Tibial nerve (tissue), 4 donors: ENCODE measurements at places on chromosomes 7 and 10. TPM values are rescaled to one million over a fixed set of nuclear protein-coding genes. Genes with fewer than 3 reads are reported as not detected.

CROT gene
- 10.9 TPM for total RNA-seq

C10orf105 gene
- 0.30 TPM for total RNA-seq

GRCh38 chr10:19518632-19519031, 297.6 kb upstream of the PLXDC2 start:
- H3K36me3 ChIP-seq, result no peaks in the 10 kb centered on the region
- H3K4me3 ChIP-seq, result no peak overlapping the region
- no peak overlapping the region for H3K27ac ChIP-seq
- DNase-seq, result no peak

DNA sequence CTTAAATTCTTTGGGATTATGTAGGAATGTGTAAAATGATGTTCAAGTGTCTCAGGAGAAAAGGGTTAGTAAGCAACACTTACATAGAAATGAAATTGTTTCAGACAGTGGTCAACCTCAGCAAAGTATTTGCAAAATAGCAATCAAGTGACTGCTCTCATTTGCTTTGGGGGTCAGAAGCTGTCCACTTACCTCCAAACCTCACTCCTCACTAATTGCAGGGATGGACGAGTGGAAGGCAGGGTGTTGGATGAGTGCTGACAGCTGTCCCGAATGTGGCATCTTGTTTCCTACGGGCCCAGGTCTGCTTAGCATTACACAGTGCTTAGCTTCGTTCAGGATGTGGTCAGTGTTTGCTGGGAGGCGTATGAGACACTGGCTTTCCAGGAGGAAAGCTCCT, 437.0 kb downstream of the SUGCT start:
- H3K4me3 ChIP-seq, result no peak overlapping the region
- no peaks in the 10 kb centered on the region for H3K36me3 ChIP-seq
- no peak for DNase-seq
- H3K27me3 ChIP-seq, result no peaks in the 10 kb centered on the region

DNA sequence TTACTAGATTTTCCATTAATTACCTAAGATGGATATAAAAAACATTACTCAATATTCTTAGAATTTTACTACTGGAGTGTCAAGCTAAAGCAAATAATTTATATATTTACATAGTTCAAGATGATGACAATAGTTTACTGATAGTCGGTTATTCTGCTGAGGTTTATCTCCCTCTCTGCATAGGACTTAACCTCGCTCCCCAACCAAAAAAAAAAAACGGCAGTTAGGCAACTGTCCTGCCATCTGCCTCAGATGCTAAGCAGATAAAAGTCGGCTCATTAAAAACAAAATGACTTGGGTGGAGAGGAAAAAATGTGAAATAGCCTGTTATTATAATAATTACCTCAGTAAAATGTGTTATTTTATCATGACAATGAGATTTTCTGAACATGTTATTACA, 14.0 kb upstream of the ITGB8 start:
- peaks cover 3% of the 10 kb centered on the region for H3K4me1 ChIP-seq
- no peak overlapping the region for H3K27ac ChIP-seq
- H3K4me3 ChIP-seq, result no peak overlapping the region
- no peak for DNase-seq
- H3K36me3 ChIP-seq, result no peaks in the 10 kb centered on the region
